Activated naive CD8-positive, alpha-beta T cell treated with anti-CD3 and anti-CD28 coated beads, Interleukin-2, amount 10 ng/mL, durations not matched to agents 7 days and 5 days (primary cell): ENCODE measurements at places on chromosomes 13 and 19.

DNA sequence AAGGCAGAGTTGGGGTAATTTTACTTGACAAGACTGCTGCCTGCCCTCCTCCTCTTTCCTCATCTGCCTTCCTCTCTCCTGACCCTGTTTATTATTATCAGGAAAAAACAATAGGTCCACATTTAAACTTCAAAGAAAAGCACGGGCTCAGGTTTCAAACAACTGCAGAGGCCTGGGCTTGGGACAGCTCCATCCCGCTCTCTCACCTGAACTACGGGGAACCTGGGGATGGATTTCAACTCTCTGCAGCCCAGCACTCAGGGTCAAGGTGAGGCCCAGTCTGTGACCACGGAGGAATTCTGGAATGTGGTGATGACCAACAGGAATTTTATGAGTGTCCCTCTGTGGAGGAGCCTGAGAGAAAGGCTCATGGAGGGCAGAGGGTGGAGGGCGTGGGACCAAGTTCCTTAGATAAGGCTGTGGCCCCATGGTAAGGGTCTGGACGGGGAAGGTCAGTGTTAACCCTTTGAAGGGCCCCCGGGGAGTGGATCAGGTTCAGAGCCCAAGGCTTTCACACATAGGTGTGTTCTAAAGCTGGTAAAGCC, 220.8 kb upstream of the MAB21L1 start:
- no peak for DNase-seq

DNA sequence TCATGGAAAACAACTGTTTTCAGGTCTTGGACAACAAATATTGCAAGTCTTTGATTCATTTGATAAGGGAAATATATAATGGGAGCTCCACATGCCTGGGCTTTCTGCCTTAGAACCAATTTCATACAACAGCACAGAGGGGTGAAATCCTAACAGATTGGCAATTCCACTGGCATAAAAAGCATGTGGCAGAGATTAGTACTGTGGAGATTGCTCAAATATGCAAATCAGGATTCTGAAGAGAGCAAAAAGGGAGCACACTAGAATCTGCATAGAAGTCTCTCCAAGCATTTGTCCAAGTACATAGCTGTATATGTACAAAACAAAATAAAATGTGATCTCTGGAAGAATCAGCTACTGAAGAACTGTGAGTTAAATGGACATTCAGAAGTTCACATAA, 312.9 kb upstream of the SLITRK5 start:
- DNase-seq, result no peak

- DNase-seq, result no peak
Observed at GRCh38 chr13:69720278-69720983, 387.2 kb upstream of the ATXN8OS start.

GRCh38 chr13:25192936-25193335, 20.8 kb upstream of the AMER2 start:
- DNase-seq, result no peak

GRCh38 chr13:112905990-112906641, 62.9 kb upstream of the MCF2L start:
- no peak for DNase-seq

DNA sequence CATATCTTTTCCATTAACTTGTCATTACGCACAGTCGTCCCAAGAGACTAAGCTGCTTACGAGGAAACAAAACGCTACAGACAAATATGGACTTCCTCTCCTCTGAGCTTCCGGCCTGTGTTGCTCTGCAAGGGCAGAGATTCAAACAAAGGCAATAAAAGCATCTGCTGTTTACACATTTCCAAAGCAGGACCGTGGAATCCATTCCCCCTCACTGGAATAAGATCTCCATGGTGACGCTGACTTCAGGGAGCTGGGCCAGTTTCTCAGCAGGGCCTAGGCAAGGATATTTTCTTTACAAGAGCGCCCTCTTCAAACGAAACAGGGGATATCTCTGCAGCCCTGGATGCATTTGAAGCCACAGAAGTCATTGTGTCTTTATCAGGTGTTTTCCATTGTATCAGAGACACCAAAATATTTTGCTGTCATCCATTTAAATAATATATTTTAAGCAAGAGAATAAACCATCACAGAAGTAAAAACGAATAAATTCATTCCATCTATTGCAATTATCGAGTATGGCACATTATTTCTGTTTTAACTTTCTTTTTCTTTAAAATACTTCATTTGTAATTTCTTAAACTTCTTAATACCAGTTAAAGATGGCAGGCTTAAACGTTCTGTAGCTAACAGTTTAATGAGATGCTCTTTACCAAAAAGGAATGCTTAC, 177.5 kb downstream of the DCLK1 start:
- DNase-seq, result no peak

DNA sequence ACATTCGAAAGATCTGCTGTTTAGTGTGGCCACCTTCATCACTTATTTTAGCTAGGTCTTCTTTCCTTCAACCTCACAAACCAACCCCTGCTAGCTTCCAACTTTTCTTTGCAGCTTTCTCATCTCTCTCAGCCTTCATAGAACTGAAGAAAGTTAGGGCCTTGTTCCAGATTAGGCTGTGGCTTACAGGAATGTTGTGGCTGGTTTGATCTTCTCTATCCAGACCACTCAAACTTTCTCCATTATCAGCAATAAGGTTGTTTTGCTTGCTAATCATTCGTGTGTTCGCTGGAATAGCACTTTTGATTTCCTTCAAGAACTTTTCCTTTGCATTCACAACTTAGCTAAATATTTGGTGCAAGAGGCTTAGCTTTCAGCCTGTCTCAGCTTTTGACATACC, 44.7 kb downstream of the CARS2 start:
- no peak for DNase-seq

- no peak for DNase-seq
Observed at GRCh38 chr19:13935765-13936510, 2.3 kb downstream of the PODNL1 start.

DNA sequence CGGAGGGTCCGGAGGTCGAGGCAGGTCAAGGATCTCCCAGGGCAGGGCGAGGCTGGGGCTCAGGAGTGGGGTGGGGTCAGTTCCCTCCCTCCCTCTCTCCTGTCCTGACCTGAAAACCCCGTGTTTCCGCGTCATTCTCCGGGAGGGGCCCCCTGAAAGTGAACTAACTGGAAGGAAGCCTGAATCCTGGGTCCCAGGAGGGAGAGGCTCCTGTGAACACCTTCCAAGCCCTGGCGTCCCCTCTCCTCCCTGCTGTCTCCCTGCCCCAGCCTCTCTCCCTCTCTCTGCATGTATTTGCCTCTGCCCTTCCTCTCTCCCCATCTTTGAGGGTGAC, 741 bp upstream of the CADM4 start:
- DNase-seq, result no peak
